ENCODE measurements at places on chromosomes 7 and 10.

GRCh38 chr10:116728526-116729096, 13.8 kb downstream of the HSPA12A start:
- DNase-seq, result no peak

GRCh38 chr7:65746398-65746669, 126.5 kb upstream of the VKORC1L1 start:
- peak; percentile 58 for DNase-seq

DNA sequence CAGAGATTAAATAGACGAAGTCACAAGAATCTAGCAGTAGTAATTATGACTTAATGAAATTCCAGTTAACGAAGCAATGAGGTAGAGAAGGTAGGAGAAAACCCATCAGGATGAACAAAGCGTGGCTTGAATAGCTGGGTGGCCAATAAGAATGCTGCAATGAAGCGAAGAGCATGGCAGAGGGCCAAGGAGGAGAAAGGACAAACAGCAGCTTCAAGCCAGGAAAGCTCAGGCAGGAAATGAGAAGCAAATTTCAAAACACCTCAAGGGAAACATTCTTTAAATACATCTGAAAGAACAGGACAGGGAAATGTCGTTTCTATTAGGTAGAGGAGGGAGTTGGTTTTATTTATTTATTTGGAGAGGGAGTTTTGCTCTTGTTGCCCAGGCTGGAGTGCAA, 122.5 kb downstream of the KIAA1217 start:
- peak; percentile 55 for DNase-seq

DNA sequence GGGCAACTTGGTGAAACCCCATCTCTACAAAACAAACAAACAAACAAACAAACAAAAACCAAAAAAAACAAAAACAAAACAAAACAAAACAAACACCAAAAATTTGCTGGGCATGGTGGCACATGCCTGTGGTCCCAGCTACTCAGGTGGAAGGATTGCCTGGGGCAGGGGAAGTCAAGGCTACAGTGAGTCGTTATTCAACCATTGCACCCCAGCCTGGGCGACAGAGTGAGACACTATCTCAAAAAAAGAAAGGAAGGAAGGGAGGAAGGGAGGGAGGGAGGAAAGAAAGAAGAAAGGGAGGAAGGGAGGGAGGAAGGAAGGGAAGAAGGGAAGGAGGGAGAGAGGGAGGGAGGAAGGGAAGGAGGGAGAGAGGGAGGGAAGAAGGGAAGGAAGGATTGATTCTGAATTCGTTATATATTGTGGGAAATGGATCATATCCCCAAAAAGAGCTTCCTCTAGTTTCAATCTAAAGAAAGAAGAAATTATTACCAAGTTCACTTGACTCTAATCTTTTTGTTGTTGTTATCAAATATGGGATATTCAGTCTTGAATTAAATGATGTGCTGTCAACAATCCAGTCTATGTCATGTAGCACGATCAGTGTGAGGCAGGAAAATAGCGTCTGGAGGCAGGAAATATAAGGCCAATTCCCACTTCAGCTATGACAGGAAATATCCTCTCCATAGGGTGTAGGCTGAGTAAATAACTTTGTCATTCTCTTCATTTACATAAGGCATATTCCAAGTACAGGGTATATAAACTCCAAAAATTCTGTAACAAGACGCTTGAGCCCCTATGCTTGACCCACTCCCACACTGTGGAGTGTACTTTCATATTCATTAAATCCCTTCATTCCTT, 26.2 kb upstream of the TRIM24 start:
- no peak for DNase-seq

DNA sequence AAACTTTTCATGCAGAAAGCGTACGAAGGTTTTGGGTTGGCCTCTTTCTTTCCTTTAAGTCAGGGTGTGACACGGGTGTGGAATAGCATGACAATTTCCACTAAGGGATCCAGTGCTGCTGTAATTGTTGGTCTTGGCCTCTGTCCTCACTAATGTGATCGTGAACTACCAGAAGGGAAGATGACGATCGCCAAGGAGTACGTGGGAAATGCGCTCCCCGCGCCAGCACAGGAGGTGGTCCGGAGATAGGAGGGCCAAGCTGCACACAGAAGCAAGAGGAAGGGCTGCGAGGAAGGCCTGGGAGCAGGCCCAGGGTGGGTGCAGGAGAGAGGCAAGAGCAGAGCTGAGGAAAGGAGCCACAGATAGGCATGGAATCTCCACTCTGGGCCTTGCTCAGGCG, 79.7 kb upstream of the PODXL start:
- DNase-seq, result no peak

DNA sequence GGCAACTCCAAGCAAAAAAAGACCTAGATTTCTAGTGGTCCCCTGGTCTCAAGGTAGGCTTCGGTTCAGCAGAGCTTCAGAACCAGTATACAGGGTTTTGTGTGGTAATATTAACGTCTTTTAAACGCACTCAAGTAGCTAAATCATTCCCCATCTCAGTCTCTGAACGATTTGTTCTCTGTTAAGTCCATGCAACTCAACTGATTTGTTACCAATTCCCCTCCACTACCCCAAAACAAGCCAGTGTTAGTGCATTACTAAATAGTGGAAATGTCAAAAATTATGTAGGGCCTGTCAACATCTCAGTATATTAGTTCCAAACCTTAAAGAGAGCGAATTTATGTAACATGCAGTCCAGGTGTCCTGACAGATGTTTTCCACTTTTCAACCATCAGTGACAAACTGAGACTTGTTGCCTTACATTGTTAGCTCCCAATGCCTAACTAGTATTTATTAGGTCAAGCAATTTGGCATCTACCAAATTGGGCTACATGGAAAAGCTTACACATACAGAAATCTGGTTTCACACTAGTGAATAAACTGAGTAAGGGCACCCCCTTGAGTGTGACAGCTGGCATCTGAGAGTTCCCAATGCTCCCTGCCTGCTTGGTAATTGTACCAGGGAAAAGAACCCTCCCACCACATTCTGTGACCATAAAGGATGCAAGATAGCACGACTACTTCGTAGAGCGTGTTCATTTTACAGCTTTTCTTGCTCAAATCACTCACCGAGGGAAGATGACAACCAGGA, 12.2 kb downstream of the HNRNPA2B1 start:
- no peak for DNase-seq

GRCh38 chr10:18325410-18325809, 185.2 kb downstream of the CACNB2 start:
- no peak for DNase-seq

GRCh38 chr7:139916717-139917395, 87.8 kb downstream of the TBXAS1 start:
- no peak for DNase-seq

GRCh38 chr10:106992055-106992454, 172.5 kb downstream of the SORCS1 start:
- no peak for DNase-seq

GRCh38 chr10:133258818-133259601, 17.7 kb downstream of the ADAM8 start:
- peak; percentile 97 for DNase-seq

DNA sequence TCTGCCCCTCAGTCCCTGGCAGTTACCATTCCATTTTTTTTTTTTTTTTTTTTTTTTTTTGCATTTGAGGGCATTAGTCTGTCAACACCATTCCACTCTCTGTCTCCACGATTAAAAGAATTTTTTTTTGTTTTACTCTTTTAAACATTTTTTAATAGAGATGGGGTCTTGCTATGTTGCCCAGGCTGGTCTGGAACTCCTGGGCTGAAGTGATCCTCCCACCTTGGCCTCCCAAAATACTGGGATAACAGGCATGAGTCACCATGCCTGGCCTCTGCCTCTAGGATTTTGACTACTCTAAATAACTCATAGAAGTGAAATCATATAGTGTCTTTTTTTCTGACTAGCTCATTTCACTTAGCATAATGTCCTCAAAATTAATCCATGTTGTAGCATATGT, 16.5 kb upstream of the CLDN3 start:
- DNase-seq, result no peak

GRCh38 chr10:66167816-66168215, 758.0 kb upstream of the LRRTM3 start:
- peak; percentile 31 for DNase-seq

DNA sequence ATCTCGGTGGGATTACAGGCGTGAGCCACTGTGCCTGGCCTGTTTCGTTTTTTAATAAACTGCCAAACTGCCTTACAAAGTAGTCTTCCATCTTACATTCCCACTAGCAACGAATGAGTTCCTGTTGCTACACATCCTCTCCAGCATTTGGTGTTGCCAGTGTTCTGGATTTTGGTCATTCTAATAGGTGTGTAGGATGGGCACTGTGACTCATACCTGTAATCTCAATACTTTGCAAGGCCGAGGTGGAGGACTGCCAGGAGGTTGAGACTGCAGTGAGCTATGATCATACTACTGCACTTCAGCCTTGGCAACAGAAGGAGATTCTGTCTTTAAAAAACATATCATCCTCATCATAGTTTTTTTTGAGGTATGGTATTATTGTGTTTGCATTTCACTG, 21.4 kb upstream of the RSBN1L start:
- no peak for DNase-seq

- no peak for DNase-seq
These were observed 269.0 kb downstream of the DIP2C start for GRCh38 chr10:420154-421121.

DNA sequence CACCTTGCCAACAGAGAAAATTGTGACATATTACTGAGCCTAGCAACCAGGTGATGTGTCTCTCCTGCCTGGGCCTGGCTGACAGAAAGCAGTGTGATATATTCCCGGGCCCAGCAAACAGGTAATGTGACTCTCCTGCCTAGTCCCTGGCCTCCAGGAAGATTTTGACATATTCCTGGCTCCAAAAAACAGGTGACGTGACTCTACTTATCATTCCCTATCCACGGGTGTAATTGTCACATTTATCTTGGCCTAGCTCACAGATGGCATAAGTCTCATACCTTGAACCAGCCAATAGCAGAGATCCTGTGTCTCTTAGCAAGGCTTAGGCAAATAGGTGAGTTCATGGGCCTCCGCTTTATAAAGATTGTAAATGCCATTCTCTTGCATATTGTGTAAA, 49.6 kb upstream of the ZNF680 start:
- DNase-seq, result no peak

GRCh38 chr7:100826514-100827329, 601 bp downstream of the EPHB4 start:
- no peak for DNase-seq

- no peak for DNase-seq
These were observed 2.0 kb upstream of the SLC16A12 start for GRCh38 chr10:89537364-89537763.

GRCh38 chr7:3294432-3295100, 6.5 kb upstream of the SDK1 start:
- no peak for DNase-seq

- peak; percentile 1 for DNase-seq
These were observed 148.0 kb downstream of the ANKRD7 start for GRCh38 chr7:118372530-118372929.

GRCh38 chr10:128102480-128103228, 23.6 kb downstream of the MKI67 start:
- DNase-seq, result no peak

DNA sequence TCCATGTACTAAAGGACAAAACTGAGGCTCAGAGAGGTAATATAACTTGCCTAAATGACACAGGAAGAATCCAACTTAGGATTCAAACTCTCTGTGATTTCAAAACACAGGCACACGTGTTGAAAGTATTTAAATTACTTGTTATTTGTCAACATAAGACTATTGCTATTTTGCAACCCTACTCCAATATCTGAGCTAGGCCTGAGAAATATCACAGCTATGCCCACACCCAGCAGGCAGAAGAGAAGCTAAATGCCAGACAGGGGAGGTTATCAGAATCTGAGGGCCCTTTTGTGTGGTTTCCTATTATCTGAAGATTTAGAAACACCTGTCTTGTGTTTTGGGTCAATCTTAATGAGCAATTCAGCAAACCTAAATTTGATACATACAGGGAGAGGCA, 204.3 kb downstream of the ANK3 start:
- DNase-seq, result no peak

DNA sequence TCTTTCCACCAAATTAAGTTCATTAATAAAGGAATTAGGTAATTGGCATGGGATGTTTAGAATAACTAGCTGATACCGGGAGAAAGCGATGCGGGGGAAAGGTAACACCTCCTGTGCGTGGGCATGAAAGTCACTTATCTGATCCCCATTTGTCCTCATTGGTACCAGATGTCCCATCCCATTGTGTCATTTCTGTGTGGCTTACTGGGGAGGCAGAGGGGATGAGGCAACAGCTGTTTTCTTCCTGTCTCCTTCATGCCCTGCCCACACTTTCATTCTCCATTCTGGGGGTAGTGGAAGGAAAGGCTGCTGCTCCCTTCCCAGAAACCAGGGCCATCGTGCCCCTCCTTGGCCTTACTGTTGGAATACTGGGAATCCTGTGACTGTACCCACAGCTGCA, 27.1 kb downstream of the EEPD1 start:
- DNase-seq, result no peak

DNA sequence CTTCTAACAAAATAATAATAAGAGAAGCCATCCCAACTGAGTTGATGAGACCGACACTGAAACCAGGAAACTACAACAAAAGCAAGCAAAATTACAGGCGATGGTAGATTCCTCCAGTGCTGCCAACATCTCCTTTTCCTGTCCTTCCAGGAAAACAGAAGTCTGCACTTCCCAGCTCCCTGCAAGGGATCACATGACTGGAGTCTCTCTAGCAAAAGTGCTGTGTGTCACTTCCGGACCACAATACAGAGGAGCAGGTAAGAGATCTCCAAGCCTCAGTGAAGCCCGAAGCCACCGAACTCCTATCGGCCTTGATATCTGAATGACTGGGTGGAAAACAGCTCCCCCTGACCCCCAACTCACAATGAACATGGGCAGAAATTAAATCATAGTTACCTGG, 63.2 kb downstream of the SMURF1 start:
- no peak for DNase-seq

DNA sequence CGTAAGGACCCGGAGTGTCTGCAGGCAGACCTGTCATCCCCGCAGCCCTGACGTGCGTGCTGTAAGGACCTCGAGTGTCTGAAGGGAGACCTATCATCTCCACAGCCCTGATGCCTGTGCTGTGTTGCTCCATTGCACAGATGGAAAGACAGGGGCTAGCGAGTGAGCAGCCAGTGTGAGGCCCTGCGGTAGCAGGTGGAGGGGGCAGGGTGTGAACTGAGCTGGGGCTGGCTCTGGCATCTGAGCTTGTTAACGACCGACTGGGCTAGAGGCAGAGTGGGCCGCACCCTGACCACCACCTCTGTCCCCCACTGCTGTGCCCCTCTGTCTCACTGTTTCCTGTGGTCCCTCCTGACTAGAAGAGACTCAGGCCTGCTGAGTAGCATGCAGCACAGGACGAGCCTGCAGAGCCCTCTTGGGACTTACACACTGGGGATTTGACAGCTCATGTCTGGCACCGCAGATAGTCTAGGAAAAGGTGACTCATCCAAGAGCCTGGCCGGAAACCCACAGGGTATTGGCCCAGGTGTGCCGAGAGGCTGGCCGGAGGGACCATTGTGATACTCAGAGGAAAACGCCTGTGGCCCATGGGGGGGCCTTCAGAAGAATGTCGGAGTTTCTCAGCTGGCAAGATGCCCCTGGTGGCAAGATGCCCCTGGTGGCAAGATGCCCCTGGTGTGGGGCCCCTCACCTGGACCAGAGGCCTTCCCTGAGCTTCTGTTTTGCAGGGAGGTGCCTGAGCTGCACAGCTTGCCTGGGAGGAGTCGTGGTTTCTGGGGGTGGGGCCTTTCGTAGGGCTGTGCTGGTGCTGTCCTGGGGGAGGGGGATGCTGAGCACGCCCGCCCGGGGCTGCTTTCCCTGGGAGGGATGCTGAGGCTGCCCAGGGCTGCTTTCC, 34.3 kb downstream of the INPP5A start:
- DNase-seq, result peak; percentile 85

GRCh38 chr7:47804767-47805545, 143.3 kb downstream of the PKD1L1 start:
- no peak for DNase-seq

GRCh38 chr7:81626008-81626407, 143.8 kb downstream of the HGF start:
- no peak for DNase-seq

Data from fibroblast of skin of scalp (primary cell).